ENCODE measurements at places on chromosomes 13 and 19. TPM values are rescaled to one million over a fixed set of nuclear protein-coding genes. Genes with fewer than 3 reads are reported as not detected.
A peak's percentile ranks its signal among the peaks of the same experiment; 100 is the strongest.

KLK14 gene
- total RNA-seq, result 0.32 TPM

GRCh38 chr13:105087945-105088344 is 1447.5 kb downstream of the EFNB2 start:
- DNase-seq, result no peak
- no peaks in the 10 kb centered on the region for H3K4me1 ChIP-seq
- no peaks in the 10 kb centered on the region for H3K27me3 ChIP-seq
- H3K27ac ChIP-seq, result no peak overlapping the region
- H3K4me3 ChIP-seq, result no peak overlapping the region

FPR1 gene
- total RNA-seq, result not detected

DNA sequence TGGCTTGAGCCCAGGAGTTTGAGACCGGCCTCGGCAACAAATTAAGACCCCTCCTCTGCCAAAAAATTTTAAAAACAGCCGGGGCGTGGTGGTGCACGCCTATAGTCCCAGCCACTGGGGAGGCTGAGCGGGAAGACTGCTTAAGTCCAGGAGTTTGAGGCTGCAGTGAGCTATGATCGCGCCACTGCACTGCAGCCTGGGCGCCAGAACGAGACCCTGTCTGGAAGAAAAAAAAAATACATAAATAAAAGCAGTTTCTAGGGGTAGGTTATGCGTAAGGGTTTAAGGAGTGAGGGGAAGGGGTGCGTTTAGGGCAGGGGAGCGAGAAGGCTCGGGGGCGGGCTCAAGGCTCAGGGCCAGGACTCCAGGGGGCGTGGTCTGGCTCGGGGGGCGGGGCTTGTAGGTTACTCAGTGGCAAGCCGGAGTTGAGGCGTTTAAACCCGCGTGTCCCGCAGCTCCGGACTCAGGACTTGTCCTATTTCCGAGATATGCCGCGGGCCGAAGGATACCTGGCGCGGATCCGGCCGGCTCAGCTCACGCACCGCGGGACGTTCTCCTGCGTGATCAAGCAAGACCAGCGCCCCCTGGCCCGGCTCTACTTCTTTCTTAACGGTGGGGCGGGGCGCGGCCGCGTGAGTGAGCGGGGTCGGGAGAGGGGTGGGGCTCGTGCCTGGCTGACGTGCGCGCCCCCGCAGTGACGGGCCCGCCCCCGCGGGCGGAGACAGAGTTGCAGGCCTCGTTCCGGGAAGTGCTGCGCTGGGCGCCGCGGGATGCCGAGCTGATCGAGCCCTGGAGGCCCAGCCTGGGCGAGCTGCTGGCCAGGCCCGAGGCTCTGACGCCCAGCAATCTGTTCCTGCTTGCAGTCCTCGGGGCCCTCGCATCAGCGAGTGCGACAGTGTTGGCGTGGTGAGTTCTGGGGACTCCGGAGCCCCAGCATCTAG is 10.7 kb downstream of the SPACA6 start:
- peaks cover 24% of the 10 kb centered on the region for H3K4me1 ChIP-seq
- H3K27ac ChIP-seq, result peak overlapping the region; percentile 95

FFAR3 gene
- 1.1 TPM for total RNA-seq

DNA sequence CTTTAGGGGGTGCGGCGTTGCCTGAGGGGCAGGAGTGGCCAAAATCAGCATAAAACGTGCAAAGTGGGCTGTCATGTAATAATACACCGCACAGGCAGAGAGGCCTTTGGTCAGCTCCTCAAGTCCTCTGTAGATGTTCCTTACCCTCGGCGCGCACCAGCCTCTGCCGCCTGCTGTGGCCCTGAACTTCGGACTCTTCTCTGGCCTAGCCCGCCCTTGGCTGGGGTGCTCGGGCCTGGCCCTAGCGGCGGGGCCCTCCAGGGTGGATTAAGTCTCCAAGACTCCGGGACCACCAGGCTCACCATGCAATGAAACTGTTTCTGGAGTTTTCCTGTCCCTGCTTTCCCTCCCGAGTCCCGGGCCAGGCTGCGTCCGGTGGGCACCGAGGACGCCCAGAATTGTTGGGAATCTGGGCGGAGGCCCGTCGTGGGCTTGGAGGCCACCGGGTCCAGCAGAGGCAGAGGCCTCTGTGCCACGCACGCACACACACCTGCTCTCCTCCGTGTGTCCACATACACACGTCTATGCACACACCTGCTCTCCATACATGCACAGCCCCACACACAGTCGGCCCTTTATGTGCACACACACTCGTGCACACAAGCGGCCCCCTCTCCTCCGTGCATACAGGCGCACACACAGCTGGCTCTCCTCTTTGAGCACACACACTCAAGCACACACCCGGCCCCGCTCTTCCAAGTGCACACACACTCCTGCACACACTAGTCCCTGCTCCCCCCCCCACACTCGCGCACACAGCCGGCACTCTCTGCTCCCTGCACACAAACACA is 1.5 kb upstream of the TFDP1 start:
- H3K27me3 ChIP-seq, result no peaks in the 10 kb centered on the region
- peak overlapping the region; percentile 54 for H3K4me3 ChIP-seq
- H3K27ac ChIP-seq, result no peak overlapping the region
- H3K4me1 ChIP-seq, result peaks cover 26% of the 10 kb centered on the region
- no peak for DNase-seq

SPTBN4 gene
- total RNA-seq, result 1.3 TPM

DNA sequence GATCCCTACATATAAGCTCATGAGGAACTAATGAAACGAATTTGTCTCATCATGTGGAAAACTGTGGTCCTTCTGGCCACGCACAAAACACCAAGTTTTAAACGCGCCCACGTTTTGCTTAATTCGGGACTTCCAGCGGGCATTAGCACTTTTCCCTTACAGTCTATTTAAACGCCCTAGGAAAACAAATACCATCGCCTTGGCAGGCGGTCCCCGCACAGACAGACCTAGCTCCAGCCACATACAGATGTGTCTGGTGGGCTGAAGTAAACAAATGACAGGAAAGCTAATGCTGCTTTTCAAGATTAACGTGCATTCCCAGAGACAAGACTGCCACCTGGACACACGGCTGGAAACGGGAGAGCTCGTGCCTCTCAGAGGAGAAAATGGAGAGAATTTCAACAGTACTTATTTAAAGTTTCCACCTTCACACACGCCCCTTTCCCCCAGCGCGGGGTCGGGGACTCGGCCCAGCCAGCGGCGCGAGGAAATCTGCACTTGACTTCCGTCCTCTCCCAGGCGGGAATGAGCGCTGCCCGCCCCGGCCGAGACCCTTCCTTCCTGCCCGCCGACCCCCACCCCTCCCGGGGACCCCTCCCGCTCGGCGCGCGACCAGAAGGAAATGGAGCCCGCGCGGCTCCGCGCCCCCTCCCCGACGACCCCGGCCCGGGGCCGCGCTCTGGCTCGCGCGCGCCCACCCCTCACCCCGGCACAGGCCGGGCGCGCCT is 931 bp downstream of the USP12 start:
- peaks cover 5% of the 10 kb centered on the region for H3K36me3 ChIP-seq
- H3K4me3 ChIP-seq, result peak overlapping the region; percentile 84
- H3K27ac ChIP-seq, result peak overlapping the region; percentile 94
- H3K27me3 ChIP-seq, result no peaks in the 10 kb centered on the region

NLRP5 gene
- total RNA-seq, result not detected

KISS1R gene
- total RNA-seq, result 14.0 TPM

- no peaks in the 10 kb centered on the region for H3K4me1 ChIP-seq
- DNase-seq, result no peak
- H3K4me3 ChIP-seq, result no peak overlapping the region
- peaks cover 9% of the 10 kb centered on the region for H3K27me3 ChIP-seq
- no peak overlapping the region for H3K27ac ChIP-seq
These were observed 25.0 kb upstream of the PCCA start for GRCh38 chr13:100063906-100064305.

GRCh38 chr13:50709058-50709457 is 134.4 kb downstream of the DLEU7 start:
- peaks cover 4% of the 10 kb centered on the region for H3K27me3 ChIP-seq
- no peak overlapping the region for H3K27ac ChIP-seq
- H3K36me3 ChIP-seq, result no peaks in the 10 kb centered on the region
- no peak for DNase-seq

GRCh38 chr13:97261254-97262005 is 39.3 kb downstream of the MBNL2 start:
- H3K27me3 ChIP-seq, result no peaks in the 10 kb centered on the region
- peak overlapping the region; percentile 76 for H3K27ac ChIP-seq
- H3K4me1 ChIP-seq, result peaks cover 73% of the 10 kb centered on the region
- peak; percentile 53 for DNase-seq
- H3K36me3 ChIP-seq, result peaks cover 30% of the 10 kb centered on the region
- no peak overlapping the region for H3K4me3 ChIP-seq

- H3K27me3 ChIP-seq, result peaks cover 11% of the 10 kb centered on the region
- H3K4me1 ChIP-seq, result no peaks in the 10 kb centered on the region
- no peak overlapping the region for H3K4me3 ChIP-seq
- no peak overlapping the region for H3K27ac ChIP-seq
- H3K36me3 ChIP-seq, result no peaks in the 10 kb centered on the region
- no peak for DNase-seq
These were observed 85.1 kb upstream of the ABCC4 start for GRCh38 chr13:95386370-95386769.

DNA sequence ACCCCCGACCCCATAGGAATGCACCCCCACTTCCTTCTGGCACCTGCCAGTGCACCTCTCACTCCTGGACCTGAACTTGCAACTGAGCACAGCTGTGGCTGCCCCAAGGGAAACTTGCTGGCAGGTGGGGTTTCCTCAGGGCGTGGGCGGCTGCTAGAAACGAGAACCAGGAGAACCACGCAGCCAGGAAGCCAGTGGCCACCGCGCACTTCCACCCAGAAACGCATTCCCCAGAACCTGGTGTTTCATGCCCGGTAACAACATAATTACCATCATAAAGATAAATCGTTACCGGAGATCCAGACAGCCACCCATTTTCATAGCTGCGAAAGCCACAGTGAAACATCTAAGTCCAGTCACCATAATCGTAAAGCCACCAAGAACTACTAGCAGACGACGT is 75.2 kb upstream of the C13orf46 start:
- peaks cover 7% of the 10 kb centered on the region for H3K36me3 ChIP-seq
- peak overlapping the region; percentile 34 for H3K4me3 ChIP-seq
- peak; percentile 82 for DNase-seq
- no peaks in the 10 kb centered on the region for H3K27me3 ChIP-seq

KLK12 gene
- not detected for total RNA-seq

DNA sequence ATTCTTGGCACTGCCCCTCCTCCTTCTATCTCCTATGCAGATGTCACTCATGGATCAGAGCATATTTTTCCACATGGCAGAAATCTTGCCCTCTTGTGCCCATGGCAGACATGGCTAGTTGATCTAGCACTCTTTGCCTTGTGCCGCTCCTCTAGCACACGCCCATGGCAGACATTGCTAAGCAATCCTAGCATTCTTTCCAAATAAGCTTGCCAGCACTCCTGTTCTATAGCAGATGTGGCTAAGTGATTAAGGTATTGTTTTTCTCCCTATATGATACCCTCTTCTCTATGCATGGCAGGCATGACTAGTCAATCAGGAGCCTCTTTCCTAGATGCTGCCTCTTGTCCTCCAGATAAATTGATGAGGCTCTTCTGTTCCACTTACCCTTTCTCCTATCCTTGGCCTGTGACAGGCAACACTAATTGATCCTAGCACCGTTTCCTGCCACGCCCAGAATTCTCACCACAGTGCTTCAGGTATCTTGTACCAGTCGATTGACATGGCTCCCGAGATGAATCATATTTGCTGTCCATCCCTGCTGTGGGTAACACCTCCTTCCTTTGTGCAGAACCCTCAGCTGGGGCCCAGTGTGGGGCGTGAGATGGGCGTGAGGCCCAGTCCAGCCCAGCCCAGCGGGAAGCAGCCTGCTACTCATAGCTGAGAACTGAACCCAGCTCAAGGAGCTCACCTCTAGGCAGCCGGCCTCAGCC is 26.9 kb downstream of the TMED1 start:
- peaks cover 26% of the 10 kb centered on the region for H3K4me1 ChIP-seq
- peaks cover 29% of the 10 kb centered on the region for H3K36me3 ChIP-seq
- H3K4me3 ChIP-seq, result no peak overlapping the region
- peak overlapping the region; percentile 51 for H3K27ac ChIP-seq
- H3K27me3 ChIP-seq, result no peaks in the 10 kb centered on the region
- peak; percentile 68 for DNase-seq

- H3K4me1 ChIP-seq, result peaks cover 3% of the 10 kb centered on the region
- no peak for DNase-seq
- H3K4me3 ChIP-seq, result no peak overlapping the region
- H3K27ac ChIP-seq, result no peak overlapping the region
- H3K27me3 ChIP-seq, result no peaks in the 10 kb centered on the region
These were observed 31.3 kb downstream of the GRIK5 start for GRCh38 chr19:42038666-42039065.

GRCh38 chr13:33671560-33671959 is 146.4 kb upstream of the RFC3 start:
- no peak overlapping the region for H3K4me3 ChIP-seq
- no peak for DNase-seq
- no peak overlapping the region for H3K27ac ChIP-seq
- no peaks in the 10 kb centered on the region for H3K36me3 ChIP-seq
- peaks cover 8% of the 10 kb centered on the region for H3K4me1 ChIP-seq

DNA sequence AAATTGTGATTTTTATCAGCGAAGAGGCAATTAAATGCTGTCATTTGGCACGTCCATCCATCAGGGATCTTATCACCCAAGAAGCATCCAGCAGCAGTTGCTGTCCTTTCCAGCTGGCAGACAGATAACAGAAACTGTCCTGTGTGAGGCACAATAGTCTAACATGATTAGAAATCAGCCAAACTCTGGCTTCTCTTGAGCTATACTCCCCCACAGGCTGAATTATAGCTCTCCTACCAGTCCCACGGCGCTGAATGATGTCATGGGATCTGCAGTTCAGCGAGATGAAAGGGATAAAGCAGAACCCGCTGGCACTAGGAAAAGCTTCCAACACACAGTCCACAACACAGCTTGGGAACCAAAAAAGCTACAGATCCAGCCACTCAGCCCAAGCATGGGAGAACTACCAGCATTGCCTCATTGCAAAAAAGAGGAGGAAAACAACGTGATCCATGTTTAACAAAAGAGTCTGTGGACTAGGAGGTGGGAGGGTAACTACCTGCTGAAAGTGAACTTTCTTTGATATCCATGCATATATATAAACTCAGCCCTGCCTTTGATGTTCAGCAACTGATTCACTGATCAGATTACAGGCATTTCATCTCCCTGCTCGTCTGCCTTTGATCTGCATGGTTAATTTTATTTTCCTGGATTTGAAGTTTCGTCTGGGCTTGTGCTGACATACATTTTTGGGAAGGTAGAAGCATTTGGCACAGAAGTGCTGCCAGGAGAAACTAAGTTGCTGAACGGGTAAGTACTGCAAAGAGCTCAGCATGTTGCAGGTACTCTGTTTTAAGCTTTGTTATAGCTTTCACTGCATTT is at the start of gene TNFRSF19:
TSS of gene TNFRSF19 (plus strand) at position 314 of the 822 bp plus-strand sequence. CDS start 19,772 bp downstream, outside the sequence.
- H3K27ac ChIP-seq, result no peak within 1 kb of the TSS
- H3K4me1 ChIP-seq, result peaks cover 1% of the 10 kb centered on the region
- H3K36me3 ChIP-seq, result no peaks in the 10 kb centered on the region
- H3K27me3 ChIP-seq, result peaks cover 25% of the 10 kb centered on the region

MISP3 gene
- 1.5 TPM for total RNA-seq

LSR gene
- 20.0 TPM for total RNA-seq

GRCh38 chr13:33257841-33258807 is 27.4 kb downstream of the STARD13 start:
- H3K36me3 ChIP-seq, result no peaks in the 10 kb centered on the region
- no peaks in the 10 kb centered on the region for H3K4me1 ChIP-seq
- no peak for DNase-seq
- no peak overlapping the region for H3K4me3 ChIP-seq
- H3K27me3 ChIP-seq, result peaks cover 1% of the 10 kb centered on the region

HSD17B14 gene
- total RNA-seq, result 0.56 TPM

CILP2 gene
- total RNA-seq, result 0.31 TPM

GNG7 gene
- total RNA-seq, result 0.27 TPM

FCAR gene
- total RNA-seq, result not detected

GRCh38 chr13:45196096-45196495 is 4.7 kb downstream of the KCTD4 start:
- no peaks in the 10 kb centered on the region for H3K27me3 ChIP-seq
- no peak overlapping the region for H3K4me3 ChIP-seq
- H3K27ac ChIP-seq, result no peak overlapping the region
- H3K4me1 ChIP-seq, result peaks cover 11% of the 10 kb centered on the region

Data from activated CD8-positive, alpha-beta T cell treated with anti-CD3 and anti-CD28 coated beads for 36 hours (primary cell).